Upper lobe of left lung (tissue), 6 donors: ENCODE measurements at places on chromosomes 7 and 10. TPM values are rescaled to one million over a fixed set of nuclear protein-coding genes. Genes with fewer than 3 reads are reported as not detected.

DNA sequence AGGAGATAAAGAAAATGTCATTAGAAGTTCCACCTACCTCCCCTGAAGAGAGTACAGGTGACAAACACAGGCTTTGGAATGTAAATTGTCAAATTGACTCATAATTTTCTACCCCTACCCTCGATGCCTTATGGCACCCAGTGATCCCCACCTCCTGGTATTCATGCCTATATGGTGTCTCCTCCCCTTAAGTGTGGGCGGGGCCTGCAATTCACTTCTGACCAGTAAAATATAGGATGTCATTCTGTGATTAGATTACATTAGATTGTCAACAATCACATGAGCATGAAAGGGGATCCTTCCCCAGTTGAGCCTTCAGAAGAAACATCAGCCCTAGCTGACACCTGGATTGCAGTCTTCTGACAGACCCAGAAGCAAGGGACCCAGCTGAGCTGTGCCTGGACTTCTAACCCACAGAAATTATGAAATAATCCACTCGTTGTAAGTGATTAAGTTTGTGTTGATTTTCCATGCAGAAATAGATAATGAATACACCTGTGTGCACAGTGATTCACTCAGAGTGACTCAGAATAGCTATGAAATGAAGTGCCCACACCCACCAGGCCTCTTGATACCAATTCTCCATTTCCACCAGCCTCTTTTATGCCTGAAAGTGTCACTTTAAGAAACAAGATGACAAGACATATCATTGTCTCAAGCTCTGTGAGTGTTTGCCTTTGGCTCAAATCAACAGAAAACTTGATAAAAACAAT is 8.5 kb upstream of the SLC39A12 start:
- DNase-seq = no peak
- no peaks in the 10 kb centered on the region for H3K36me3 ChIP-seq
- no peak overlapping the region for H3K4me3 ChIP-seq
- H3K4me1 ChIP-seq = no peaks in the 10 kb centered on the region

DNA sequence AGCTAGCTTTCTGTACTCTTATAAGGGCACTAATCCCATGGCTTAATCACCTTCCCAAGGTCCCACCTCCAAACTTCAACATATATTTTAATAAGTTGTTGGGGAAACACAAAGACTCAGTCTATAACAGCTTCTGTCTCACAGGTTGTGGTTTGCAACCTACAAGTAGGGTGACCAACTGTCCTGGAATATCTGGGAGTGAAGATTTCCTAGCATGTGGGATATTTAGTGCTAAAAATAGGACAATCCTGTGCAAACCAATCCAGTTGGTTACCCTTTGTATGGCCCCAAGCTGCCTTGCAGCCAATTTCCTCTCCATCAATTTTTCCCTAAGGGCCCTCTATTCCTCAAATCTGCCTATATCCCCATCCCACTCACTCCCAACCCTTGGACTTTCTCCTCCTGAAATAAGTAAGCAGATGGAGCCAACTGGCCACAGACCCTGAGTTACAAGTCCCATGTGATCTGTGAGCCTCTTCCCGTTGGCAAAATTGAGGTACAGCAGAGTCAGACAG is 82.3 kb downstream of the FAM13C start:
- no peak for DNase-seq
- H3K36me3 ChIP-seq = no peaks in the 10 kb centered on the region

DNA sequence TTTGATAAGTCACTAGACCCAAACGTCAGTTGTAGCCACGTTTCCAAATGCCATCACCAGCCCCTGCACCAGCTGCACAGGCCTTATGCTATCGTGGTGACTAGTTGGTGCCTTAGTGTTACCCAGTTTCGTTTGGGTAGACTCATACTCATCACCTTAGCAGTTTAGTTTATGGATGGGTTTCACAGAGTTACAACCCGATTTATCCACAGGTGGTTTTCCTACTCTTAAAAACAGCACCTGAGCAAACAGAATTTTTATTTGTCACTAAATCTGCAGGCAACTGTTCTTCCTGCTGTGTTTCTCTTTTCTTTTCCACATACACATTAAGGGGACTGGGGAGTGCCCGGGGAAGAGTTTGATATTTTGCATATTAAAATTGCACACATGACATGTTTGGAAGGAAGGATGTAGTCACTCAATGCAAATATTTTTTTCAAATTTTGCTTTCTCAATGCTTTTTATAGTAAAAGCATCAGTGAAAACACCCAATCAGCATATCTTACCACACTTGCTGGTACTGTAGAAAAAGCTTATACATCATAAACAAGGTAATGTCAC is 41.6 kb downstream of the PDSS1 start:
- no peaks in the 10 kb centered on the region for H3K27me3 ChIP-seq
- peaks cover 16% of the 10 kb centered on the region for H3K36me3 ChIP-seq
- DNase-seq = no peak
- no peak overlapping the region for H3K4me3 ChIP-seq
- H3K4me1 ChIP-seq = no peaks in the 10 kb centered on the region

GRCh38 chr7:119482671-119483070 is 790.3 kb upstream of the KCND2 start:
- DNase-seq = no peak
- H3K27me3 ChIP-seq = no peaks in the 10 kb centered on the region
- no peaks in the 10 kb centered on the region for H3K4me1 ChIP-seq
- H3K4me3 ChIP-seq = no peak overlapping the region
- H3K36me3 ChIP-seq = no peaks in the 10 kb centered on the region
- no peak overlapping the region for H3K27ac ChIP-seq

DNA sequence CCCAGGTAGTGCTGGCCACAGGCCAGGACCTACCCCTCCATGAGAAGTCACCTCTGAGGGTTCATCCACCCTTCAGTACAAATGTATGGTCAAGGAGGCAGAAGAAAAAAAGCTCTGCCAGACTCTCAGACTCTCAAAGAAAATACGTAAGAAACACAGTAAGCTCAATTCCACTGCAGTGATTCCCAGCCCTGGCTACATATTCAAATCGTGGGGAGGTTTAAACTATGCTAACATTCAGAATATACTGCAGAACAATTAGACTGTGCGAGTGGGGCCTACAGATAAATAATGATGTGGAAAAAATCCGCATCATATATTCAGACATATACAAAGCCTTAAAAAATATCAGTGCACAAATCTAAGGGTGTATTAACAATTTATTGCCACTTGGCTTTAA is 162.6 kb downstream of the ATE1 start:
- H3K4me1 ChIP-seq = no peaks in the 10 kb centered on the region
- DNase-seq = no peak
- no peaks in the 10 kb centered on the region for H3K27me3 ChIP-seq
- H3K27ac ChIP-seq = no peak overlapping the region

DNA sequence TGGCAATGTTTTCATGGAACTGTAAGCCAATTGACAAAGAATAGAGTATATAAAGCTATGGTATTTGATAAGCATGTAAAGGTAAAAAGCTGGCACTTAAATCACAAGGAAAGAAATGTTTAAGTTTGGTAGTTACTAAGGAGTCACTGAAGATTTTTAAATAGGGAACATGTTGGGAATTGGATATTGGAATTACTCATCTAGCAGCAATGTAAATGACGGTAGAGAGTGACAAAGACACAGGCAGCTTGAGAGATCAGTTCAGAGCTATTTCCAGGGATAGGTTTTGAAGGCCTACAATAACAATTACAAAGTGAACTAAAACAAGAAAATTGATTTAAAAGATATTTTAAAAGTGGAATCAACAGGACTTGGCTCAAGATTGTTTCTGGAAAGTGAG is 36.8 kb downstream of the SP8 start:
- H3K27ac ChIP-seq = no peak overlapping the region
- no peaks in the 10 kb centered on the region for H3K4me1 ChIP-seq
- H3K4me3 ChIP-seq = no peak overlapping the region
- no peaks in the 10 kb centered on the region for H3K36me3 ChIP-seq

GRCh38 chr10:8721650-8722049 is 667.2 kb downstream of the GATA3 start:
- no peaks in the 10 kb centered on the region for H3K36me3 ChIP-seq
- no peaks in the 10 kb centered on the region for H3K4me1 ChIP-seq
- no peak overlapping the region for H3K27ac ChIP-seq
- DNase-seq = no peak

DNA sequence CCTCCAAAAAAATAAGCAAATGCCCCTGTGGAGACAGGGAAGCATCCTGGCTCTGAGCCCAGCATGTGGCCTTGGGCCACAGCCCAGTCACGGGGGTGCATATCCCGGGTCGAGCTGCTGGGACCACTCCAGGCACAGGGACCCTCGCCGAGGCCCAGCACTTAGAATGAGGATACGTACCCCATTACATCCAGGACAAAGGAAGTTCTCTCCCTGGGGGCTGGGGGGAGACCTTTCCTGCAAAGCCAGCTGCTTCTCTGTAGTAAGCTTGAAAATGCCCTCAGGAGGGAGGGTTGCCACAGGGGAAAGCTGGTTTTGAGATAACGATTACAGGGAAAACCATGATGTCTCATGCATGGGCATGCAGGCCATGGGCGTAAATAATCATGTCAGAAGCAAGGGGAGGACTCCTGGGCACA is 75.5 kb downstream of the HIPK2 start:
- peak overlapping the region; percentile 20 for H3K27ac ChIP-seq
- no peaks in the 10 kb centered on the region for H3K27me3 ChIP-seq
- H3K4me3 ChIP-seq = no peak overlapping the region
- H3K36me3 ChIP-seq = no peaks in the 10 kb centered on the region
- H3K4me1 ChIP-seq = peaks cover 42% of the 10 kb centered on the region
- no peak for DNase-seq

DNA sequence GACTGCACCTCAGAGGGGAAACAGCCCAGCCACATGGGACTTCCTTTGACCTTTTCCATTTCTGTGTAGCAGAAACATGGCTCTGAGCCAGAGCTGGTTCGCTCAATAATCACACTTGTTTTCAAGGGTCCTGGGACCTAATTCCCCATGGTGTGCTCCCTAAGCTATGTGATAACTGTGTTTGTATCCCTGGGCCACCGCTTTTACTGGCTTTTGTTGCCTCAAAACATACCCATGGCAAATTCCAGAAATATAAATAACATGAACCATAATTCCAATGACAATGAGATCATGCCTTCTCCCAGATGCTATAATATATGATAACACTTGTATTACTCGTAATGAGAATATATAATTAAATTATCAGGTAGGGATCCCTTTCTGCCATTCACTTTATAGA is 196.4 kb downstream of the GFRA1 start:
- no peaks in the 10 kb centered on the region for H3K4me1 ChIP-seq
- no peaks in the 10 kb centered on the region for H3K27me3 ChIP-seq
- no peaks in the 10 kb centered on the region for H3K36me3 ChIP-seq
- H3K4me3 ChIP-seq = no peak overlapping the region

DNA sequence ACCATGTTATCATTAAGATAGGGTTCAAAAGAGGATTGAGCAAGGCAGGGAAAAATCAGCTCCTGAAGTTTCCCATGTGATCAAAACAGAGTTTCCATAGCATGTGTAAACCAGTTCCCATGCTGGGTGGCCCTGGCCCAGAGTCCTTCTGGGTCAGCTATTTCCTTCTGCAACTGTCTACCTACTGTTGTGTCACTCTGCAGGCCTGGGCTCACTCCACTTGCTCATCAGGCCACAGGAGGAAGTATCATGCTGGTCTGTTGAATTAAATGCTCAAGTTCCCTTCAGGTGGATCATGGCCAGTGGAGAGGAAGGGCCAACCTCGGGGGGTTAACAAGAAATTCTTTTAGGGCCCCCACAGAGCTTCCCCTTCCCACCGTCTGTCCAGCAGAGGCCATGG is 104.7 kb downstream of the GFRA1 start:
- no peaks in the 10 kb centered on the region for H3K27me3 ChIP-seq
- no peaks in the 10 kb centered on the region for H3K4me1 ChIP-seq
- no peak overlapping the region for H3K4me3 ChIP-seq
- DNase-seq = no peak
- H3K36me3 ChIP-seq = no peaks in the 10 kb centered on the region
- H3K27ac ChIP-seq = no peak overlapping the region

- no peaks in the 10 kb centered on the region for H3K27me3 ChIP-seq
- DNase-seq = peak; percentile 75
- no peak overlapping the region for H3K4me3 ChIP-seq
- peaks cover 57% of the 10 kb centered on the region for H3K4me1 ChIP-seq
- no peaks in the 10 kb centered on the region for H3K36me3 ChIP-seq
Measured at GRCh38 chr10:30534465-30535144, 94.9 kb downstream of the LYZL2 start.

GRCh38 chr10:59265141-59265540 is 88.7 kb downstream of the PHYHIPL start:
- no peak overlapping the region for H3K27ac ChIP-seq
- no peaks in the 10 kb centered on the region for H3K27me3 ChIP-seq
- H3K36me3 ChIP-seq = no peaks in the 10 kb centered on the region
- no peaks in the 10 kb centered on the region for H3K4me1 ChIP-seq
- no peak for DNase-seq
- no peak overlapping the region for H3K4me3 ChIP-seq

DNA sequence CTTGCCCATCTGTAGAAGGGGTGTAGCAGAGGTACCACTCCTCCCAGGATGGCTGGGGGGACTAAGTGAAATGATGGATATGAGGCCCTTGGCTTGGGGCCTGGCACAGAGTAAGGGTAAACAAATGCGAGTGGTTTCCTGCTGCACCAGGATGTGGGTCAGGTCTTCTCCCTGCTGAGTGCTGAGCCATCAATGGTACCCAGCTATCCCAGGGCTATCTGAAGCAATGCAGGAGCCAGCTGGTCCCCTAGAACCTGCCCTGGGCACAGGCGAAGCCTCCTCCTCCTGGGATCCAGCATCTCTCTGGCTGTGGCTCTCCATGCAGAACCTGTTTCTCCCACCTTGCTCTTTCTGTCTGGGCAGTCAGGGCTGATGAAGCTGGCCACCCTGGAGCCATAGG is 20.9 kb upstream of the GOLGA7B start:
- peaks cover 20% of the 10 kb centered on the region for H3K4me1 ChIP-seq
- H3K4me3 ChIP-seq = no peak overlapping the region
- H3K27ac ChIP-seq = no peak overlapping the region
- H3K27me3 ChIP-seq = no peaks in the 10 kb centered on the region
- H3K36me3 ChIP-seq = no peaks in the 10 kb centered on the region

GRCh38 chr10:79210672-79211071 is 136.6 kb upstream of the PPIF start:
- no peak overlapping the region for H3K4me3 ChIP-seq
- no peak for DNase-seq
- no peaks in the 10 kb centered on the region for H3K27me3 ChIP-seq
- H3K27ac ChIP-seq = no peak overlapping the region
- H3K36me3 ChIP-seq = peaks cover 96% of the 10 kb centered on the region

ASAH2B gene
- 2.0 TPM for total RNA-seq

CFAP58 gene
- total RNA-seq = 0.44 TPM

PAX4 gene
- not detected for total RNA-seq

TAS2R4 gene
- 3.1 TPM for total RNA-seq

PNLIP gene
- not detected for total RNA-seq
